Hematopoietic multipotent progenitor cell treated with erythropoietin and hydrocortisone succinate and interleukin-3 and kit ligand, for 15 days (in vitro differentiated cells): ENCODE measurements at places on chromosomes 13 and 19.

DNA sequence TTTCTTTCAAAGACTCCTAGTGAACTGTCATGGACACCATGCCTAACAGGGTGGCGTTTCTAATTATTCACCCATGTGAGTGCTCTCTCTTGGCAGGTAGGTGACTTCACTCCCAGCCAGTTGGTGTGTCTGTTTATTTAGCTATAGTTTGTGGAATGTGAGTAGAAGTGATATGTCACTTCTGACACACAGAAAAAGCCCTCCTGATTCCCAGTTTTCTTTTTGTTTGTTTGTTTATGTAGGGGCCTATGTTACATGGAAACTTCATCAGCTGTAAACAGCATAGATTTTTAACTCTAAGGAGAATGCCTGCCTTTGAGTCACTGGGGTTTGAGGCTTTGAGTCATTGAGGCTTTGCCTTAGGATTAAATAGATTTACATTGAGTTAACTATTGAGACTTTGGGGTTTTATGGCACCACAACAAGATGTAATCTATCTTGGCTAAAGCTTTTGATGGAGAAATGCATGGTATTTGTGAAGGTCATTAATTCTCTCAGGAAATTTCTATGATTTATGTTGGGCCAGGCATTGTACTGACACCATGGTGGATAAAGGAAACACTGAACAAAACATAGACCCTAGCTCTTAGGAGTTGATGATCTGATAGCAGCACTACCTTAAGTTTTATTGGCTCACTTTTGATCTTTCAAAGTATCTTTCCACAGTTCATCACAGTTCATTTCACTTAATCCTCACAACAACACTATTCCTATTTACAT is 45.3 kb downstream of the UFM1 start:
- DNase-seq, result no peak

DNA sequence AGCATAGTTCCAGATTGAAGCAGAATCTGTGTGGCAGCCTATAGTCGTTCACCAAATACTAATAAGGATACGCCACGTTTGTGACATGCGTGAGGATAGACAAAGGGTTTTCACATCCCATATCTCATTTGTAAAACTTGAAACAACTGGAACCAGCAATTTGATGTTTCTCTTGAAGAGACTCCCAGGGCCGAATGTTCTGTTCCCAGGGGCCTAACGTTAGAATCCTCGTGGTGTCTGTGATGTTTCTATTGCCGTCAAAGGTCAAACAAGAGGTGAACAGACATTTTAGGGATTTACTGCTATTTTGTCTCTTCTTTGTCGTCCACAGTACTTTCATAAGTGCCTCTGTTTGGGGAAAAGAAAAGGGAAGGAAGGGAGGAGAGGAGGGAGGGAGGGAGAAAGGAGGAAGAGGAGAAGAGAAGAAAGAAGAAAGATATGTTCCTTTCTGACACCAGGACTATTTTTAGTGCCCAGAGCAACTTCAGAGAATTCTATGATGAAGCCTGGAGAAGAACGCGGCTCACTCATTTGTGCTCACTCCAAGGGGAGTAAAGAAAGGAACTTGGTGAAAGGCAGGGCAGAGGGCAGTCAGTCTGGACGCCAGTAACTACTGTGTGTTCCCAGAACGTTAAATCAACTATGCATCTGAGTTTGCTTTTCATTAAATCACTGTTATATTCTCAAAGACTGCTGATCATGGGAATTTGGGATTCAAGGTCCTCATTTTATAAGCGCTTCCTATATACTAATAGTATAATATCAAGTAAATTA is 154.5 kb downstream of the DCT start:
- no peak for DNase-seq

GRCh38 chr13:67462098-67462497 is 232.0 kb upstream of the PCDH9 start:
- no peak for DNase-seq

DNA sequence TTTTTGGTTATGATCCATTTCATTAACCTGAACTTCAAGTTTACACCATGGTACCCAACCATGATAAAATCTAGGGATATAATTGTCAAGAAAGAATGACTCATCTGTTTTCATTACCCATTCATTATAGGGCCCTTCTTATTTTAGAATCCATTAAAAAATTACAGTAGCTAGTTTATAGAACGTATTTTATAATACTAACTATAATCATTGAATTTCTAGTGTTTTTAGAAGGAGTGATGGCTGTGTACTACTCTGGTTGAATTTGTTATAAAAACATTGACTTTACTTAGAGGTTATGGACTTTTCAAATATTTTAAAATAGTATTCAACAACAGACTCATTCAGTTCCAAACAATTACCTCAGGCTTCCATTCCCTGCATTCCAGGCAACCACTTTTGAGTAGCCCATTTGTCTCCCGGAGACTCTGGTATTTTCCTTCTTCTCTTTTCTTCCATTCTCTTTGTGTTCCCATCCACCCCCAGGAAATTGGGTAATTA is 71.9 kb upstream of the KLF12 start:
- no peak for DNase-seq

DNA sequence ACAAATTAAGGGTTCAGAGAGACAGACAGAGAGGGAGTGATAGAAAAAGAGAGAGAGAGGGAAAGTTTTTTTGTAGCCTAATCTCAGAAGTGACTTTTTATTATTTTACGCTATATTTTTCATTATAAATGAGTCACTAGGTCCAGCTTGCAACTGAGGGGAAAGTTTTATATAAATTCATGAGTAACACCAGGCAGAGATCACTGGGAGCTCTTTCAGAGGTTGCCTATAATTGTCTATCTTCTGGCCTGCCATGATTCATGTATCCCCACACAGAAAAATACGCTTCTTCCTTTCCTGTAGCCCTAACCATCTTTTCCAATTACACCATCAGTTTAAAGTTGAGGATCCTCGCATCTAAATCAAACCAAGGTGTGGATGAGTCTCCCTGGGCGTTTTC is 467.9 kb downstream of the SLITRK1 start:
- no peak for DNase-seq

GRCh38 chr19:7063339-7063738 is 4.9 kb upstream of the MBD3L3 start:
- DNase-seq, result no peak

GRCh38 chr13:109840201-109840892 is 54.0 kb upstream of the IRS2 start:
- no peak for DNase-seq
